Left renal cortex interstitium (tissue), 4 donors: ENCODE measurements at places on chromosomes 5 and 9.

DNA sequence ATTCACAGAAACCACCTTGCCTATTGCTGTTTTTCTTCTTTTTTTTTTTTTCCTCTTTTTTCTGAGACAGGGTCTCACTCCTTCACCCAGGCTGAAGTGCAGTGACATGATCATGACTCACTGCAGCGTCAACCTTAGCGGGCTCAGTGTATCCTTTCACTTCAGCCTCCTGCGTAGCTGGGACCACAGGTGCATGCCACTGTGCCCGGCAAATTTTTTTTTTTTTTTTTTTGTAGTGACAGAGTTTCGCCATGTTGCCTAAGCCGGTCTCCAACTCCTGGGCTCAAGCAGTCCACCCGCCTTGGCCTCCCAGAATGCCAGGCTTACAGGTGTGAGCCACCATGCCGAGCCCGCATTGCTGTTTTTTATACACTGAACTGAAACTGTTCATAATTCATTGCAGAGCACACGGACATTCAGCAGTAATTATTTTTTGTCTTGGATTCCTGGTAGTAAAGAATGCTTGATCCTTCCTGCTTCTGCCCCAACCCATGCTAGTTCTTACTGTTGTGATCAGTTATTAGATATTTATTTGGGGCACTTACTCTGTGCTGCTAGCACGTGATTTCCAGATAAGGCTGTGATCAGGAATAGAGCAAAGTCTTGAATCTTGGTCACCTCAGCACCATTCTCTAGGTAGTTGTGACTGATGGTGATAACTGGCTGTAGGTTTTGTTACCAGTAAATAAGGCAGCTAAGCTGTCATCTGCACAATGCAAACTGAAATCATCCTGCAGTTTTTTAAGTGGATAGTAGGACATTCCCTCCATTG lies 14.0 kb downstream of the MAP3K1 start:
- DNase-seq = no peak

GRCh38 chr5:117999939-118000549 lies 988.3 kb downstream of the DTWD2 start:
- no peak for DNase-seq

GRCh38 chr9:105150991-105151685 lies 93.3 kb upstream of the SLC44A1 start:
- no peak for DNase-seq

DNA sequence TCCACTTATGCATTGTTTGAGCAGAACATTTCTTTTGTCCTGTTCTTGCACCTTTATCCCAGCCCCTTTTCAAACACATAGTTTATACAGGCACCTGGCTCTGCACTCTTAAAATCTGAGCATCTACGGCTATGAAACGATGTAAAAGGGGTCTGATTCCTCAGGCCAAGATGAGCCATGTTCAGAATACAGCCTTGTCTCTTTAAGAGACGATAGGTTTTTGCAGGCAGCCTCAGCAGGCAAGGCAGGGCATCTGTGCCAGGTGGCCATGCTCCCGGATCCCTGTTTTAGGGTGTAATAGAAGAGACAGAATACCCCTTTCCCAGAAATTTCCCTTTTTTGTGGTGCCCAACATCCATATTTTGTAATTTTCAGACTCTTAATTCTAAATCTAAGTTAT lies 89.1 kb upstream of the NFIB start:
- DNase-seq = no peak

GRCh38 chr5:158783382-158783781 lies 316.3 kb downstream of the EBF1 start:
- no peak for DNase-seq

- no peak for DNase-seq
Measured at GRCh38 chr9:123611226-123611625, 255.2 kb downstream of the CRB2 start.

- DNase-seq = no peak
Measured at GRCh38 chr5:58115811-58116210, 344.1 kb downstream of the PLK2 start.

DNA sequence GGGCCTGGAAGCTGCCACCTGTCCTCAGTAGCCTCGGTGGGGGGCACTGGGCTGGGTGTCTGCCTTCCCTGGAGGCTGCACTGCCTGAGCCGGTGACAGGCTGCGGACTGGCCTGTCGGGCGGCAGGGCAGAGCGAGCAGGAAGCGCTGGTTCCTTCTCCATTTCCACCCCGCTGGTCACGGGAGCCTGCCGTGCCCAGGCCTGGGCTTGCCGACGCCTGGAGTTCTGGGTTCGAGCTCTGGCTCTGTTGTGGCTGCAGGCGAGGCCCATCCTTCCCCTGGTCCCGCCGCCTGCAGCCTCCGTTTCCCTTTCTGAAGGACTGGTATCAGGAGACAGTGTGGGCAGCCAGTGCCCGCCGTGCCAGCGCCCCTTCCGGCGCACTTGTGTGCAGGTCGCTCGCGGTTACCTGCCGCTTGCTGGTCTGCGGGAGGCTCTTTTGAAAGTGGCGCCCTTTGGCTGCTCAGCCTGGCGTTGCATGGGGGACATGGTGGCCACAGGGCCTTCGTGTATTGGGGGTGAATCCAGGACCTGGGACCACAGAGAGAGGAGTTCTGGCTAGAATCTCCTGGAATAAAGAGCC lies 34.0 kb downstream of the RXRA start:
- no peak for DNase-seq

DNA sequence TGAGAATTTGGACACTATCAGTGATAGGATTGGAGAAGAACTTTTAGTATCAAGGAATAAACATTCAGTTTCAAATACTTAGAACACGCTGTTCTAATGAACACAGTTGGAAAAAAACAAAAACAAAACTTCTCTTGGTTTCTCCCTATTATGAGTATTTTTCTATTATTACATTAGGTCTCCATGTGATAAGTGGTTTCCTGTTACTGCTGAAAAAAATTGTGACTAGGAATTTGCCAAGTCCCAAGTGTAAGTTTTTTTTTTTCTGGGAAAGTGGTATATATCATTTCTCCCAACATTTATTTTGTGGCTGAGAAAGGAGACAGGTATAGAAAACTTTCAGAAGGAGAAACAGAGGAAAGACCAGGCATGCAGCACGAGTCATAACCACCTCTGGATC lies 41.1 kb downstream of the PCSK1 start:
- DNase-seq = no peak

- DNase-seq = no peak
Measured at GRCh38 chr5:145551714-145552113, 283.4 kb downstream of the PRELID2 start.

- no peak for DNase-seq
Measured at GRCh38 chr9:126838895-126839294, 21.5 kb upstream of the ZBTB34 start.

GRCh38 chr5:112119969-112120368 lies 299.1 kb downstream of the EPB41L4A start:
- DNase-seq = no peak

DNA sequence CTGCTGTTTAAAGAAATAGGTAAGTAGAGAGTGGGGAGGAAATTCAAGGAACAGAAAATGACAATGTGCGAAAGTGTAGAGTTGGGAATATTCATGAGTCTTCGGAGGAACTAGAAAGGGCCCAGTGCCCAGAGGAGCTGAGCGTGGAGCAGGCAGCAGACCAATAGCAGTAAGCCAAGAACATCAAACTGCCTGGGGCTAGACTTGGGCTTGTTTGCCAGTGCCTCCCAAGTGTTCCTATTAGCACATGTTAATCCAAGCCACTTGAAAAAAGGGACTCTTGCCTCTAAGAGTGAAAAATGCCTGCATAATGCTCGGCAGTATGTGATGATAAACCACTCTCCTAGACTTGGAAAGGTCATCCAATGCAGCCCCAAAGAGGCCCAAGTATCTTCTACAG lies 1.2 kb upstream of the TAL2 start:
- no peak for DNase-seq

DNA sequence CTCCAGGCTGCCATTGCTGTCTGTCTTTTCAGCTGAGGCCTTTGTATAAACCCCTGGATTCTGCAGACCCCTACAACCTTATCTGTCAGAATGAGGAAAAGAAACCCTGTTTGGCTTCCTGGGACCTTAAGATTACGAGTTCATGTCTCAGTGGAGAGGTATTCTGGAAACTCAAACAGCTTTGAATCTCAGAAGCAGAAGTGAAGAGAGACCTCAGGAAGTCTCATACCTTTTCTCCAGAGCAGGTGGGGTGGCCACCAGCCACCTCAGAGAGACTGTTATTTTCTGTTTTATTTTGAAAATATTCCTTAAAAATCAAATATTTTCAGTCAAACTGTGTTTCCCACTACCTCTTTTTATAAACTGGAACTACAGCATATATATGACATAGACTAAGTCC lies 457.5 kb downstream of the TMEM232 start:
- no peak for DNase-seq

GRCh38 chr5:531749-532315 lies 7.6 kb upstream of the SLC9A3 start:
- DNase-seq = no peak

GRCh38 chr9:33437205-33437604 lies 10.2 kb downstream of the AQP3 start:
- no peak for DNase-seq

DNA sequence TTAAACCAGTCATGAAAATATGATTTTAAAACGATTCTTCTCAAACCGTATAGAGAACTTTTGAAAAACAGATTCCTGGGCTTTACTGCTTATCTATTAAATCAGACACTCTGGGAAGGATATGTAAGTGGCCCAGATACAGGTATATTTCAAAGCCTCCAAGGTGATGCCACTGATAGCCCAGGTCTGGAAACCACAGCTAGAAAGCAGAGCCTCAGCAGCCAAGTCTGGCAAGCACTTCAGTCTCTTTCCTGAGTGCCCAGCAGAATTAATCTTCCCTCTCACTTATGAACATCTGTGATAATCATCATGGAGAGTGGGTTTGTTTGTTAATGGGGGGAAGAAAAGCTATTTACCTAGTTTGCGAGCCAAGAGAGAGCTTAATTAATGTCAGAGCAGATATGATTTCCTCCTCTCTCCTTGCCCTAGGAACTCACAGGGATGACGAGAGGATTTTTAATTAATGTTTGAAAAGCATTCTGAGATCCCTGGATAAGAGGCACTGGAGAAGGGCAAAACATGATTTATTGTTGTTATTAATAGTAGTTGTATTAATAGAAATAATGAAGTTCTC lies 368.4 kb downstream of the TLE1 start:
- no peak for DNase-seq

GRCh38 chr9:14661421-14662059 lies 31.7 kb downstream of the ZDHHC21 start:
- peak; percentile 5 for DNase-seq
